ENCODE measurements at places on chromosomes 4 and X.
A peak's percentile ranks its signal among the peaks of the same experiment; 100 is the strongest.

- DNase-seq = no peak
Measured at GRCh38 chr4:5892323-5893003, 423 bp downstream of the CRMP1 start.

DNA sequence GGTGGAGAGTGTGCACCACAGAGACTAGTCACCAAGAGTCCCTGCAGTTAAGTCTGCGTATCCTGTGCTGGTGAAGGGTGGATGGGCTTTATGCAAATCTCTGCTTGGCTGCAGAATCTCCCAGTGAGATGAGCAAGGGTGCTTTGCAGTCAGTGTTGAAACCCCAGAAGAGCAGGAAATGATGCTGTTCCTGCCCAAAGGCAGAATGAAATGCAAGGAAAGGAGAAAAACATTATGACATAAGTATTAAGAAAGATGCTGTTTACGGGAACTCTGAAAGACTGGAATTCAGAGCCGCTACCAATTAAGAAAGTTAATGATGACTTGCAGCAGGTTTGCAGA, 25.4 kb upstream of the ACSL1 start:
- DNase-seq = no peak

GRCh38 chr4:106320235-106320634, 3.9 kb downstream of the AIMP1 start:
- DNase-seq = no peak

GRCh38 chr4:54015423-54016030, 48.9 kb downstream of the CHIC2 start:
- DNase-seq = no peak

DNA sequence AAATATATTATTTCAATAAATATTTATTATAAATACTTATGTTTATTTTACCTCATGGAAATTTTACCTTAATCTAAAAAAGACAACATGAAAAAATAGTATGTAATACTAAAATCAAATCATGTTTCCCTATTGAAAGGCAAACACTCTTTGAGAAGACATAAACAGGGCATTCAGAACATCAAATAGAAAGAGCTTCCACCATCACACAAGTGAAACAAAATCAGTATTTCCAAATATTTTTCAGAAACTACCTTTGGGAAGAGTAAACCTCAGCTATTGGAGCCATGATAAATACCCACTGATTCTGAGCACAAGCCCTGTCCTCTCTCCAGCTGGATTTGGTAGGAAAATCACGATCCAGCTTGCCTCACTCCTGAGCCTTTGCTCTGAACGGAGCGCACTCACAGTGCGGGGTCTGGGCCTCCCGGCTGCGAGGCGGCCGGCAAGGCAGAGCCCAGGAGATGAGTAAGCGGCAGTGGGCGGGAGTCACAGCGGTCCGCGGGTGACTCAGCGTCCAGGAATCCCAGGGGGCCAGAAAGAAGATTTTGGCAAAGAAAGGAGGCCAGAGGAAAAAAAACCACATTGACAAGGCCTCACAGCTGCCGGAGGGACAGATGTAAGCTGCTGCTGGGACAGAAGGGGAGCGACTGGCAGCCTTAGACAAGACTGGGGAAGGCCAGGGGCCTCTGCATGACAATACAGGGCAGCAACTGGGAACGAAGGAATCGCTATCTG, 14.7 kb upstream of the ANXA5 start:
- peak; percentile 26 for DNase-seq

GRCh38 chr4:77453911-77454310, 151.7 kb upstream of the CXCL13 start:
- DNase-seq = no peak

- DNase-seq = no peak
Measured at GRCh38 chr4:100738196-100739165, 220.7 kb upstream of the EMCN start.

DNA sequence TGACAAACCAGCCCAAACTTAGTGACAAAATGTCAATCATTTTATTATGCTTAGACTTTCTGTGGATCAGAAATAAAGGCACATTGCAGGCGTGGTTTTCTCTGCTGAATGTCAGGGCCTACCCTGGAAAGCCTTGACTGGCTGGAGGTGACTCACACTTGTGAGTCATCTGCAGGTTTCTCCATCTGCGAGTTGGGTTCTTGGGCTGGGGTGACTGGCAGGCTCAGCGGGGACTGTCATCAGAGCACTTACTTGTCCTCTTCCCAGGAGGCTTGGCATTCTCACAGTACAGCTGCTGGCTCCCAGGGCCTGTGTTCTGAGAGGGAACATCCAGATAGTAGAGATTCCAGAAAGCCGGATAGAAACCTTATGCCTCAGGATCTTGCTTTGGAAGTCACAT, 153.8 kb upstream of the AGA start:
- DNase-seq = peak; percentile 1

- no peak for DNase-seq
Measured at GRCh38 chr4:139726615-139727014, 61.0 kb downstream of the MGST2 start.

- DNase-seq = no peak
Measured at GRCh38 chr4:18318682-18319388, 297.3 kb upstream of the LCORL start.

DNA sequence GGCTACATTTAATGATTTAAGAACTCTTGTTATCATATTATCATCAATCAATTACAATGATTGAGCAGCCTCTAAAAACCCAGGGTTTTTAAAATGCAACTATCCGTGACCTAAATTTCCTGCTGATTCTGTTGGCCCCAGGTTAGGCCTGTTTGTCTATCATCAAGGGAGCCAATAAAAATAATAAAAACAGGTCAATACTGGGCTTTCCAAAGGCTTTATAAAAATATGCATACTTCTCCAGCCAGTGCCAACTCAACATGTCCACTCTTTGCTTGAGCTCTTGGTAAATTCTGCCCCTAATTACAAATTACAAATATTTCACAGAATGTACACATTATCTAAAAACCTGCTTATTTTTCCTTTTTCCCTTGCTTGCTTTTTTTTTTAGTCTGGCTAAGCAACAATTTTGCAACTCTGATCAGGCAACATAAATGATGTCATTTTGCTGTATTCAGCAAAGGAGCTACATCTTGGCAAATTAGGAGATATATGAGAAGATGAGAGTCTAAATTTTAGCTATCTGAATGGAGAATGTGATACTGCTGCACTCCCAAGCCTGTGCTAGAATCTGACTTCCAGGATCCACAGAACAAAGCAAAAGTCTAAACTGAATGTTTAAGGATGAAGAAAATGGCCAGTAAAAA, 204.0 kb downstream of the SCFD2 start:
- no peak for DNase-seq

DNA sequence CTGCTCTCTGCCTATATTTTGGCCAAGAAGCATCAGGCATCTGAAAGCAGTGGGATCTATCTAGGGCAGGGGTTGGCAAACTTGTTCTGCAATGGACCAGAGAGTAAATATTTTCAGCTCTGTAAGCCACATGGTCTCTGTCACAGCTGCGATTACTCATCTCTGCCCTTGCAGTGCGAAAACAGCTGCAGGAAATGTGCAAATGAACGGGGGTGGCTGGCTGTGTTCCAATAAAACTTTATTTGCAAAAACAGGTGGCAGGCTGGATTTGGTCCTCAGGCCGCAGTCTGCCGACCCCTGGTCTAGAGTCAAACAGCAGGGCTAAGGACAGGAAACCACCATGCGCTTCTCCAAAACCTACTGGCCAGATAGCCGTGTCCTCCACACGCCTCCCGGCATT, 48.6 kb downstream of the ACOX3 start:
- peak; percentile 34 for DNase-seq

- DNase-seq = no peak
Measured at GRCh38 chr4:39873823-39874222, 103.9 kb downstream of the PDS5A start.

- DNase-seq = no peak
Measured at GRCh38 chr4:23970201-23970850, 80.5 kb upstream of the PPARGC1A start.

- no peak for DNase-seq
Measured at GRCh38 chr4:54495641-54496040, 162.1 kb upstream of the KIT start.
